Adrenal gland (tissue), 19 donors: ENCODE measurements at places on chromosomes 12 and 14. TPM values are rescaled to one million over a fixed set of nuclear protein-coding genes. Genes with fewer than 3 reads are reported as not detected.

HVCN1 gene
- polyA plus RNA-seq: 6.5 TPM

FAM90A1 gene
- polyA plus RNA-seq: 0.30 TPM

IL26 gene
- polyA plus RNA-seq: not detected

NGB gene
- polyA plus RNA-seq: 15.4 TPM

HRK gene
- polyA plus RNA-seq: 0.09 TPM

MYO1H gene
- not detected for polyA plus RNA-seq

HPD gene
- polyA plus RNA-seq: 7.9 TPM

PRPF40B gene
- 9.1 TPM for polyA plus RNA-seq

ALDH2 gene
- 263 TPM for polyA plus RNA-seq

BEGAIN gene
- 2.5 TPM for polyA plus RNA-seq

SLC17A8 gene
- not detected for polyA plus RNA-seq

ACRBP gene
- polyA plus RNA-seq: 2.8 TPM

HCAR3 gene
- polyA plus RNA-seq: 0.47 TPM

PGAM5 gene
- polyA plus RNA-seq: 29.9 TPM

AMDHD1 gene
- 87.4 TPM for polyA plus RNA-seq

LBHD2 gene
- polyA plus RNA-seq: not detected

MUCL1 gene
- not detected for polyA plus RNA-seq

ACSS3 gene
- 18.1 TPM for polyA plus RNA-seq

DNAAF2 gene
- polyA plus RNA-seq: 5.4 TPM

PRH2 gene
- 1.6 TPM for polyA plus RNA-seq

ZDHHC22 gene
- polyA plus RNA-seq: not detected

ATP5MC2 gene
- 587 TPM for polyA plus RNA-seq

SYCP3 gene
- polyA plus RNA-seq: 0.16 TPM

NXPH4 gene
- polyA plus RNA-seq: 1.2 TPM

AQP2 gene
- 0.61 TPM for polyA plus RNA-seq

C1S gene
- 171 TPM for polyA plus RNA-seq

HOXC11 gene
- not detected for polyA plus RNA-seq

RASSF8 gene
- polyA plus RNA-seq: 6.5 TPM

SERPINA4 gene
- not detected for polyA plus RNA-seq

CPNE8 gene
- 10.5 TPM for polyA plus RNA-seq

AACS gene
- polyA plus RNA-seq: 27.7 TPM

TAMALIN gene
- 5.3 TPM for polyA plus RNA-seq

TUNAR gene
- not detected for polyA plus RNA-seq

FAM222A gene
- 36.7 TPM for polyA plus RNA-seq

PRB2 gene
- polyA plus RNA-seq: not detected

PROX2 gene
- 0.08 TPM for polyA plus RNA-seq
